Body of pancreas (tissue), 4 donors: ENCODE measurements at places on chromosomes 13 and 19.

- no peak for DNase-seq
These were observed 2.5 kb downstream of the HSD11B1L start for GRCh38 chr19:5683177-5683886.

GRCh38 chr13:49044008-49044407 lies 68.3 kb downstream of the FNDC3A start:
- DNase-seq, result no peak

DNA sequence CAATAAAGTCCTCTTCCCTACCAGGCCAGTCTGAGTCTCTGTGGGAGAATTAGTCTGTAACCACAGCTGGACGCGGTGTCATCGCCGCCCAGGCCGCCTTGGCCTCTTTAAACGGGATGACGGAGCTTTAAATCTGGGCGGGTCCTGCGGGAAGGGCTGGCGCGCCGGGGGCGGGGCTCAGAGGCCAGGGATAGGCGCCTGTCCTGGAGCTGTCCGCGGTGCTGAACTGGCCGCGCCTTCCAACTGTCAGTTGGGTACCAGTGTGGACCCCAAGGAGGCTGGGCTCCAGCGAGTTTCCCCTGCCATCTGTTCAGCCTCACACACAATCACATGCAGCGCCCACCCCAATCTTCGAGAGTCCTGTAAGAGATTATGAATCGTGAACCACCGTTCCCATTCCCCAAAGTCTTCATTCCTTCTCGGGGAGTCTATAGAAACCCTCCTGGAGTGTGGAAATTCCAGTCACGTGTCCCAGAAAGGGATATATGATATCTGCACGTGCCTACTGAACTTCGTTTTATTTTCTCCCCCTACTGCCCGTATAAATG lies 11.5 kb downstream of the APLP1 start:
- peak; percentile 97 for DNase-seq

- DNase-seq, result no peak
These were observed 32.3 kb downstream of the CEBPG start for GRCh38 chr19:33405553-33406461.
